Mesothelial cell of epicardium (in vitro differentiated cells): ENCODE measurements at places on chromosomes 12 and 14. TPM values are rescaled to one million over a fixed set of nuclear protein-coding genes. Genes with fewer than 3 reads are reported as not detected.

Gene PLEKHD1
- 0.20 to 0.24 TPM (median 0.20 TPM) in 3 replicates for total RNA-seq

Gene CLEC4A
- total RNA-seq, result 0.70 to 1.5 TPM (median 1.1 TPM) in 3 replicates

Gene COL2A1
- total RNA-seq, result 70.9 to 86.4 TPM (median 80.6 TPM) in 3 replicates

Gene SLC38A4
- total RNA-seq, result 0.11 to 0.35 TPM (median 0.29 TPM) in 3 replicates

Gene GRIN2B
- total RNA-seq, result 0.78 to 0.95 TPM (median 0.86 TPM) in 3 replicates

- DNase-seq, result no peak
These were observed 18.8 kb upstream of the RAP1B start for GRCh38 chr12:68591734-68592418.

GRCh38 chr14:47959740-47960139 is 284.3 kb upstream of the MDGA2 start:
- DNase-seq, result no peak

DNA sequence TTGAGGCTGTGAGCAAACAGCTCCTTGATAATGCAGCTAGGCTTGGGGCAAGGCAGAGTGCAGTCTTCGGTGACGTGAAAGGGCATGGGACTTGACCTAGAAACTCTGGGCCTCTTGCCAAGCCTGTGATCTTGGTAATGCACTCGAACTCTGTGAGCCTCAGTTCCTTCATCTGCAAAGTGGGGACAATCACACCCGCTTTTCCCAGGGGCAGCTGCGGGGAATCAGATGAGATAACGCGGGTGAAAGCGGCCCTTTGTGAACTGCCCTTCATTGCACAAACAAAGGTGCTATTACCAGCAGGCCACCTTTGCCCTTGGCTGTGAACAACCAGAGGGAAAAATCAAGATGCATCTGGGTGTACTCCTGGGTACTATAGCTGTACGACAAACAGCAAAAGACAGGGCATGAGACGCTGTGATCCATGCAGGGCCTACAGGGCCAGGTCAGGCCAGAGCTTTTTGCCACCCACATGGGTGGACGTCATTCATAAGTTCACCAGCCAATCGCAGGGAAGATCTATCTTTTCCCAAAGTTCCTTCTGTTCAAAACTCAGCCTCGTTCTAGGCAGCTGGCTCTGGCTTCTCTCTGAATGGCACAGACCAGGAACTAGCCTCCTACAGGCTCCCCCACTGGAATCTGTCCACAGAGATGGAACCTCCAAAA is 3.2 kb downstream of the MSI1 start:
- DNase-seq, result no peak

DNA sequence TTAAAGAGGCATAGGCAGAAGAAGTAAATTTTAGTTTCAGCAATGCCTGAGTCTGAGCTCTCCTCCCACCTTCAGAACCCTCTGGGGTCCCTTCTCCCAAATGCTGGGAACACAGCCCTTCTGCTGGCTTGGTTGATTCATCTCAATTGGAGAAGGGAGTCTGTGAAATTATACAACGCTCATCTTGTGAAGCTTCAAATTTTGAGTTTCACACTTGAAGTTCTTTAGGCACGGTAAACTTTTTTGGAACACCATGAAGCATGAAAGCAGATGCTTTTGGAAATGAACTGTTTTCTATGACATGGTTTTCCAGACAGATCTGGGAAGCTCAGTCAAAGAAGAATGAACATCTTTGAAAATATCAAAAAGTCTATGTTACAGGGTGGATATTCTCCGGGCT is 69.9 kb downstream of the TBK1 start:
- DNase-seq, result no peak

DNA sequence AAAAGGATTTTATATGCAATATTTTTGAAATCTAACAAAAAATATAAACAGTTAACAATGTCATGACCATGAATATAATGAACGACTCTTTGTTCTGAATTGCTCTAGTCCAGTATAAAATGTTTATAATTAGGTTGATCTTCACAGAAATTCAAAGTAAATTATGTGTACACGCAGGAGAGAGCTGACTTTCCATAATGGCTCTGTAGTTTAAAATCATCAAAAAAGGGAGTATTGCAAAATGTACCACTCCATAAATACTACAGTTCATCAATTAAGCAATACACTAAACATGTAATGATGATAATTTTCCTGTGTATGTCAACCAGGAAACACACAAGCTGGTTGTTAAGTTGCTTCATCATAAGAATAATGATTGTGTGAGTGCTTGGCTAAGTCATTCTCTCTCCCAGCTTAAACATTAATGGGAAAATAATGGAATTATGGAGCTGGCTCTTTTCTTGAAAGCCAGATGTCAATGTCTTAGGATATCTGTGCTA is 189.5 kb upstream of the PLEKHG7 start:
- DNase-seq, result no peak

- no peak for DNase-seq
These were observed 69.6 kb upstream of the KRAS start for GRCh38 chr12:25320123-25321006.

GRCh38 chr12:75751769-75752471 is 240.5 kb upstream of the KRR1 start:
- DNase-seq, result no peak

GRCh38 chr12:20656600-20656999 is 38.5 kb upstream of the SLCO1C1 start:
- no peak for DNase-seq

GRCh38 chr12:131267576-131267975 is 313.9 kb downstream of the ADGRD1 start:
- DNase-seq, result no peak
